Stimulated activated CD4-positive, alpha-beta T cell treated with anti-CD3 and anti-CD28 coated beads, Interleukin-1b, Interleukin-23, amount 100 ng/mL, for 1 hour (primary cell): ENCODE measurements at places on chromosomes 7 and 10.

GRCh38 chr10:52818019-52818418 lies 45.4 kb upstream of the MBL2 start:
- DNase-seq: no peak

GRCh38 chr10:126397156-126397555 lies 8.9 kb upstream of the ADAM12 start:
- no peak for DNase-seq

- DNase-seq: no peak
Measured at GRCh38 chr10:108801220-108801619, 1122.1 kb downstream of the XPNPEP1 start.

GRCh38 chr7:28272461-28272877 lies 91.9 kb upstream of the JAZF1 start:
- DNase-seq: no peak

- no peak for DNase-seq
Measured at GRCh38 chr7:70614237-70615045, 517.5 kb upstream of the GALNT17 start.

DNA sequence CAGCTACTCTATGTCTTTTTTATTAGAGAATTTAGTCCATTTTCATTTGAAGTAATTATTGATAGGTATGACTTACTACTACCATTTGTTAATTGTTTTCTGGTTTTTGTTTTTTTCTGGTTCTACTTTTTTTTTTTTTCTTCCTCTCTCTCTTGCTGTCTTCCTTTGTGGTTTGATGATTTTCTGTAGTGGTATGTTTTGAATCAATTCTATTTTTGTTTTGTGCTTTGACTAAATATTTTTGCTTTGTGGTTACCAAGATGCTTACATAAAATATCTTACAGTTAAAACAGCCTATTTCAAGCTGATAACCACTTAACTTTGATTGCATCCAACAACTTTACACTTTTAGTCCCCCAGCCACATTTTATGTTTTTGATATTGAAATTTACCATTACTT lies 3.3 kb upstream of the OR2F2 start:
- DNase-seq: no peak

DNA sequence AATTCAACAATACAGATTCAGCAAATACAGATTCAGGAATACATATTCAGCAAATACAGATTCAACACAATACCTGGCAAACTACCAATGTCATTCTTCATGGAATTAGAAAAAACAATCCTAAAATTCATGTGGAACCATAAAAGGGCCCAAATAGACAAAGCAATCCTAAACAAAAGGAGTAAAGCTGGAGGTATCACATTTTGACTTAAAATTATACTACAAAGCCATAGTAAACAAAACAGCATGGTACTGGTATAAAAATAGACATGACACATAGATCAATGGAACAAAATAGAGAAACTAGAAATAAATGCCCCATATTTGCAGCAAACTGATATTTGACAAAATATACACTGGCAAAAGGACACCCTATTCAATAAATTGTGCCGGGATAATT lies 3.4 kb upstream of the NT5C3A start:
- no peak for DNase-seq

GRCh38 chr10:119807960-119808697 lies 64.5 kb downstream of the MCMBP start:
- no peak for DNase-seq

DNA sequence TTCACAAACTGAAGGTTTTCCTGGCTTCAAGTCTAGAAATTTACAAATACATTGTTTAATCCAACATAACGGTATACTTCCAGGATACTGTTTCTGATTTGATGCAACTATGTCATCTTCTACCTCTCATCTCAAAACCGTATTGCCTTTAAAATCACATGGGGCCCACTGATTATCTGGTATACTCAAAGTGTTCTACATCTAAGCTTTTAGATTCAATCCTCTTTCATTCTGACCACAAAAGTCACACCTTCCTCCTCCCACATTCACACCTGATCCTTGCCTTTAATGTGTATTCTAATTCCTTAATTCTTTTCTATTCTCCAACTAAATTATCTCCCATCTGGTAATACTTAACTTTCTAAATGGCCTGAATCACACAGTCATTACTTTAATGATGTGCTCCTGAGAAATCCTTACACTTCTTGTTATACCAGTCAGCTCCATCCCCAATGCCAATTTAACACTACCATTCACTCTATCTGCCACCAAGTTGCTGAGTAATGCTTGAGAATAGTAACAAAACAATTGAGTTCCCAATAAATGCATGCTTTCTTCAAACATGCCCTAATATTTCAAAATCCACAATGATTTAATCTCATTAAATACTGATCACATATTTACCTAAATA lies 13.0 kb downstream of the ATAD1 start:
- DNase-seq: no peak

DNA sequence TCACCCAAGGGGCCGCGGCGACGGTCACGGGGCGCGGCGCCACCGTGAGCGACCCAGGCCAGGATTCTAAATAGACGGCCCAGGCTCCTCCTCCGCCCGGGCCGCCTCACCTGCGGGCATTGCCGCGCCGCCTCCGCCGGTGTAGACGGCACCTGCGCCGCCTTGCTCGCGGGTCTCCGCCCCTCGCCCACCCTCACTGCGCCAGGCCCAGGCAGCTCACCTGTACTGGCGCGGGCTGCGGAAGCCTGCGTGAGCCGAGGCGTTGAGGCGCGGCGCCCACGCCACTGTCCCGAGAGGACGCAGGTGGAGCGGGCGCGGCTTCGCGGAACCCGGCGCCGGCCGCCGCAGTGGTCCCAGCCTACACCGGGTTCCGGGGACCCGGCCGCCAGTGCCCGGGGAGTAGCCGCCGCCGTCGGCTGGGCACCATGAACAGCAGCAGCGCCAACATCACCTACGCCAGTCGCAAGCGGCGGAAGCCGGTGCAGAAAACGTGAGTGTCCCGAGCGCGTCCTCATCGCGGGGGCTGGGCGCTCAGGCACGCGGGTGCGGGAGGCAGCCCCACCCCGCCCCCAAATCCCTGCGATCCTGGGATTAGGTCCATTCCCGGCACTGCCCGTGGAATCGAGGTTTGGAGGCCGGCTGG lies 509 bp downstream of the AHR start:
- peak; percentile 16 for DNase-seq

DNA sequence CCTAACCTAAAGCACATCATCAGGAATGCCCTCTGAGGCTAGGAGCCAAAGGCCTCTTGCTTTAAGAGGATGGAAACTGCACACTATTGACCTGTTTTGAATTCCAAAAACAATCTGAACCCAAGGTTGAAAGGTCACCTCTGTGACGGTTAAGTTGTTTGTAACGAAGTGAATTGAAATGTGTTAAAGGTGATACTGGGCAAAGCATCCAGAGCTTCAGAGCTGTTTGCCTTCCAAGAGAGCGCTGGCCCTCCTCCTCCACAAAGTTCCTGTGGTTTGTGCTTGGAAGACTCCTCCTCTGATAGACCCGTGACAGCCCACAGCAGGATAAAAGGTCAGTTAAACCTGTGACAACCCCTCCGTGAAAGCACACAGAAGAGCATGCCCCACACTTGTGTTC lies 133.7 kb upstream of the CTTNBP2 start:
- DNase-seq: no peak

- no peak for DNase-seq
Measured at GRCh38 chr10:126749015-126749655, 78.6 kb upstream of the C10orf90 start.

DNA sequence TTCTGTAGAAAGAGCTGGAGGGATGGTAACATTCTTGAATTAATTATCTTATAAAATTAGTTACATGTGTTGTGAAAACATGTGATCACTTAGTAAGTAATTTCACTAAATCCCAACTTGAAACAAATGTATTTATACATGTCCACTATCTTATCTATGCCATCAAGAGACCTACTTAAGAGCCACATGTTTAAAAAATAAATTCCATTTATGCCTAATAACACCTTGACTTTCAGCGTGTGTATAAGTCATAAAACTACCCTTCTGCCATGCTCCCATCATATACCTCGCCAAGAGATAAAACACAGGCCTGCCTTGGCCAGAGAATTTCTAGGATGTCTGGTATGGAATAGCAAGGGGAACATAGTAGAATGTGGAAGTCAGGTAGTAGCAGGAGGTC lies 37.3 kb downstream of the LIPJ start:
- no peak for DNase-seq

DNA sequence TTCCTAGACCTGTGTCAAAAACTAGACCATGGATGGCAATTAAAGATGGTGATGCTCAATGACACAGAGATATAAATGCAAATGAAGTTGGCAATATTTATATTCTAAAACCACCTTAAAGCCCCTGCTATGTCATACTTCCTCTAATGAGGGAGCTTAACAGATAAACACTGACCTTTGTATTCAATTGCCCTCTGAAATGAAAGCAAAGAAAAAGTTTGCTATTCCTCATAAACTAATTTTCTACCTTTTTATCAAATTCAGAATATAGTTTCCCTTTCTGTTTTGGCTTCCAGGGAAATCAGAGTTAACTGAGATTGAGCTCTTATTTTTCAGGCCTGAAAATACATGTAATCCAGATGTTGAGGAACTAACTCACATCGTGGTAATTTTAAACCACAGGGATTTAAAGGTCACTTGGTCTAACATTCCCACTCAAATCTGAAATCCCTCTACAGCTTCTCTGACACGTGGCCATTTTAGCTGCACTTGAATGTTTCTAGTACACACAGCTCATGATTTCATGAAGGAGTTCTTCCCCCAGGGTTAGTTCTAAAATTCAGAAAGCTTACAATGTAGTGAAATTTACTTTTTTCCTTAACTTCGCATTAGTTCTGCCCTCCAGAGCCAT lies 37.9 kb upstream of the ABCB5 start:
- no peak for DNase-seq

- DNase-seq: no peak
Measured at GRCh38 chr7:66145400-66146104, 30.9 kb downstream of the CRCP start.

DNA sequence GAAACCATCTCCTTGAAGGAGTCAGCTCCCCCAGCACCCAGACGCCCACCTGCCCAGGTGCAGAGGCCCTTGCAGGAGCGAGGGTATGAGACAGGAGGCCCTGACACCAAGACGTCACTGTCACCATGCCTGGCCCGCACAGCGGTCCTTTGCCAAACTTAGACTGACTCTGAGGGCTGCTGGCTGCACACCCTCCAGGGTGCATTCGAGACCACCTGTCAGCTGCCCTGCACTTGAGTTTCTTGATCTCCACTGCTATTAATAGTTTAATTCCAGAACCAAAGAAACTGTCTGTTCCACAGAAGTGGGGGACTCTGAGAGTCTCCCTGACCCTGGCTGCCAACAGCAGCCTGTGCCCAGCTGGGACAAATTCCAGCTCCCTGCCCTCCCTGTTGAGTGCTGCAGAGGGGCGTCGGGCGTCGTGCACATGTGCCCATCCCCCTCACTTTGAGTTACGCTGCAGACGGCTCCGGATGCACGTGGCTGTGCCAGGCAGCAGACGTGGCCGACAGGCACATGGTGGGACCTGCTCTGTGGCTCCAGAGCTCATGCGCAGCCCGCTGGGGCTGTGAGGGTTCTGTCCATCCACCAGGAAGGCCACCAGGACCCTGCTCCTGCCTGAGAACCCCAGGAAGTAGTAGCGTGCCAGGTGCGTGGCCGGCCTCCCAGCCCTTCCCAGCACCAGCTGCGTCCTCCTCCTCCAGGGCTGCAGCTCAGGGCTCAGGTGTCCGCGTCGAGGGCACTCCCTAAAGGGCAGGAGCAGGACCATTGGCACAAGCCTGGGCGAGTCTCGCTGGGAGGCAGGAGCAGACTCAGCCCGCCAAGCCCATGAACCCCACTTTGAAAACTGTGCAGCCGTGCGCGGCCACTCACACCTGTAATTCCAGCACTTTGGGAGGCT lies 24.8 kb downstream of the ELFN1 start:
- DNase-seq: no peak

- no peak for DNase-seq
Measured at GRCh38 chr10:25675204-25675603, 258.8 kb upstream of the MYO3A start.

- no peak for DNase-seq
Measured at GRCh38 chr10:67239864-67240497, 314.1 kb downstream of the LRRTM3 start.

GRCh38 chr10:30553626-30554439 lies 75.7 kb downstream of the LYZL2 start:
- DNase-seq: no peak

GRCh38 chr10:25522294-25522693 lies 347.5 kb downstream of the GPR158 start:
- DNase-seq: no peak

DNA sequence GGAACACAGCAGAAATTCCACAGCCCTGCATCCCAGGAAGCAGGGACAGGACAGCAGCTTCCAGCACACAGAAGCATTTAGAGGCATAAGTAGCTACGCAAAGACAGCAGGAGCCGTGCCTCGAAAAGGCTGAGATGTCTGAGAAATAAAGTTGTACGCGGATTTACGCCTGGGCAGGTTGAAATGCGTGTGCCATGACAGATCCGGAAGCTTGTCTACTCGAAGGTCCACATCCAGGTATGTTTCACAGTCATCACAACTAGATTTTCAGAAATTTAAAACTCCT lies 26.1 kb downstream of the DIP2C start:
- no peak for DNase-seq

DNA sequence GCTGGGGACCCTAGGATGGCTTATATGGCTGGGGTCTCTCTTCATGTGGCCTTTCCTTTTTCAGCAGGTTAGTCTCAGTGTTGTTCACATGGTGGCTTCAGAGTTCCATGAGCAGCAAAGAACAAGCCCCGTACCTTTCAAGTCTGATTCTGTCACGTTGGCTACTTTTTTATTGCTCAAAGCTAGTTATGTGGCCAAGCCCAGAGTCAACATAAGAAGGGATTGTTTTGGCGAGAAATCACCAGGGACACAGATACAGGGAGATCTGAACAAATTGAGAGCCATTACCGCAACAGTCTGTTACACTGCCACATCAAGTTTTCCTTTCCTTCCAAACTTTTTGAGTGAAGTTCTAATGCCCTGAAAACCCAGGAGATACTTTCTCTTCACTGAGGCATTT lies 770.5 kb downstream of the LRMDA start:
- no peak for DNase-seq

DNA sequence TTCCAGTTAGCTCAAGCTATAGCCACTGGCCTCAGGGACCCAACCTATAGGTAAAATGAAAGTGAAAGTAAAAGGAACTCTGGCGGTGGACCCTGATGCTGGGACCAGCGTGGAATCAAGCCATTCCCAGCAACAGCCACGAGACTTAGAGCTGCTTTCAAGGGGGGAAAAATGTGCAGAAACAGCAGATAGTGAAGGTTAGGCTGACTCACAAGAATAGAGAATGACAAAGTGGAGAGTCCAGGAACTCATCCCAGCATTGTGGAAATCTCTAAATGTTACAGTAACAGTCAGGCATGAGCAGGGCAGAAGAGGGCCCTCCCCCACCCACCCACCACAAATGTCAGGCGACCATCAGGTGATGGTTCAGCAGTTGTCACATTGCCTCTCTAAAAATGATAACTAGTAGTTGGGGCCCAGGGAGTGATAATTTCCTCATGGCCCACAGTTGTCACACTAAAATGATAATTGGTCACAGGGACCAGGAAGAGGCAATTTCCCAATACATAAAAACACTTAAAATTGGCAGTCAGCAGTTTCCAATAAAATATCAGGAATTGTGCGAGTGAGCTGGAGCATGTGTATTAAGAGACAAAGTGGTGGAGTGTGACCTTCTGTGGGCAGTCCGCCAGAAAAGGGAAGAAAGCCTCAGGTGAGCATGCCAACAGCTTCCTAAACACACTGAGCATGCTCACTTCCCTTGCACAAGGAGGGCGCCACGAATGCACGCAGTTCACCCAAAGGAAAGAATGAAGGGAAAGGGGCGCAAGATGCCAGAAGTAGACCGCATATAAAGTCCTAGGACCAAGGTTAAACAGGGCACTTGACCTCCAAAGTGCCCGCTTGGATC lies 129.8 kb upstream of the PPP1R3A start:
- DNase-seq: no peak
